ENCODE measurements at places on chromosomes 6 and 20.

- no peak for DNase-seq
These were observed 89.8 kb upstream of the MAP3K7 start for GRCh38 chr6:90676516-90677300.

DNA sequence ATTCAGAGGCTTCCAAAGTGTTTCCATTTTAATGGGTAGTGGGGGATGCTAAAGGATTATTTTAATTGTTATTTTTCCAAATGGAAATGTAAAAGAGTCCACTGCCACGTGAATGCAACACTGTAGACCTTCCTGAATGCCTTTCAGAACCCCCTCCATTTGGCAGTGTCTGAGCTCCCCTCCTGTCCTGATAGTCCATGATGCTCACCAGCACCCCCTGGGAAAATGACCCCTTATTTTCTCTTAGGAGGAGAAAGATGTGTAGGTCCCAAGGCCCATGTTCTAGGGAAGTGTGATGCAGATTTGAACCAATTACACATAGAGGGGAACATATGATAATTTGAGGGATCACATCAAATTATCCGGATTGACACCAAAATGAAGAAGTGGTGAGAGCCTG lies 46.8 kb upstream of the SH3BGRL2 start:
- no peak for DNase-seq

GRCh38 chr20:20303742-20304141 lies 64.2 kb upstream of the INSM1 start:
- no peak for DNase-seq

GRCh38 chr6:36550473-36551000 lies 3.3 kb upstream of the STK38 start:
- no peak for DNase-seq

DNA sequence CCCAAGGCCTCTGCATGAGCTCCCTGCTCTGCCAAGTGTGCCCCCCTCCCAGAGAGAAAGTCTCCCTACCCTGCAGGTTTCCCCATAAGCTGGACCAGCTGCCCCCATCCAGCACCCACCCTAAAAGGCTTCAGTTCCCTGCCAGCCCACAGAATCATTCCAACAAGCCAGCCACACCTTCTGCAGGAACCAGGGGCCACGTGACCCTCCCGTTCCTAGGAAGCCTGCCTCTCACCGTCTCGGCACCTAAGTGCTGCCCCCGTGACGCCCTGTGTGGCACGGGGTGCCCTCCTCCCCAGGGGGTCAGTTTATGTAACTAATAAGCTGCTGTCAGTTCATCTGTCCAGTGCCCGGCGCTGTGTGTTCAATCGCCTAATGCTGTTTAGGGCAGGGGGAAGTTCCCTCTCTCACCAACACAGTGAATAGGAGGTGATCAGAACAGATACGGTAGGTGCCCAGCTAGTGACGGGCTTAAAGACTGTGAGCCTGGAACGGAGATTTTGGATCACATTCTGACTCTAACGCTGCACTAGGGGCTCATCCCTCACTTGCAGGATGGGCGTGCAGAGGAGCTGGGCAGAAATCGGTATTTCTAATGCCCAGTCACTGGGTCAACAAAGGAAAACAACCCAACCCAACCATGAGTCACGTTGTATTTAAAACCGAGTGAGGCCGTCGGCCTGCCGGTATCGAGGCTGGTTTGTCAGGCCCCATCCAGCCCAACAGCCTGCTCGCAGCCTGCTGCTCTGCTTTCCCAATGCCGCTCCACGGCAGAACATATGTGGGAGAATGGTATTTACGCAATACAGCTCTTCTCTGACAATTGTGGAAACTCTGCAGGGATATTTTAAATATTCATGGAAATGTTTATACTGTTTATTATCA lies 56.0 kb downstream of the RAMACL start:
- no peak for DNase-seq

- no peak for DNase-seq
These were observed 113.2 kb upstream of the TENT5A start for GRCh38 chr6:81865712-81866111.

GRCh38 chr6:170013815-170014214 lies 262.4 kb downstream of the ERMARD start:
- DNase-seq = no peak

- no peak for DNase-seq
These were observed 38.2 kb downstream of the OR2B2 start for GRCh38 chr6:27874016-27874415.

DNA sequence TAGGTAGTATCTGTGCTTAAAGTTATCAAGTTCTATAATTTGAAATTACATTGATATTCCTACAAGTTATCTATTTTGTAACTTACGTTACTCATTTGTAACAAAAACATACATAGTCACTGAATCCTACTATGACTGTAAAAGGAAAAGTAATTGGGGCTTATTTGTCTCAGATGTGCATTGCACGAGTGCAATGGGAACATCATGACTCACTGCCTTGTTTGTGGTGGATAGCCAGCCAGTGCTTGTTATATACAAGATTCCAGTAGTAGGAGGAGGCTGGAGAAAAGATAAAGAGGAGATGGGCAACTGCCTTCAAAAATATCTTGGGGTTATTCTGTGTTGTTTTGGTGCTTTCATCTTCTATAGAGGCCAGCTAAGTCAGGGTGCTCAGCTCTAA lies 164.1 kb downstream of the RNF144B start:
- DNase-seq = no peak
